A549 (cell line): ENCODE measurements at places on chromosomes 16 and 17. TPM values are rescaled to one million over a fixed set of nuclear protein-coding genes. Genes with fewer than 3 reads are reported as not detected.
A peak's percentile ranks its signal among the peaks of the same experiment; 100 is the strongest.

DNA sequence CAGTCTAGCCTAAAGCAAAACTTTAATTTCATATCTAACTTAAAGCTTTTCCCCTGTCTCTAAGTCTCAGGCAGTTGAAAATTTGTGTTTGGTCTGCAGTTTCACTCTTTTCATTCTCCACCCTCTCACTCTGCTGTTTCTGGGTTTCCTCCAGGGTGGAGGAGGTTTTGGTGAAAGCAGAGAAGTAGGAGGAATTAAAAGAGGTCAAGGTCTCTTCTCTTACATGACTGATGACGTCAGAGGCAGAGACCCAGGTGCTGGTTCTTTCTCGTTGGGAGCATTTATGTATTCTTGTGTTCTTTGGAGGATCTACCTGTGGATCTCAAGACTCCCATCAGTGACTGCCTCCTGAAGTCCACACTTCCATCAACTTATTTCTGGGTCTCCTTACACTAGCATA lies 2.4 kb upstream of the PSMD11 start:
- no peak for DNase-seq

GRCh38 chr17:1182811-1183170 lies 3.0 kb upstream of the ABR start:
- DNase-seq = no peak

DNA sequence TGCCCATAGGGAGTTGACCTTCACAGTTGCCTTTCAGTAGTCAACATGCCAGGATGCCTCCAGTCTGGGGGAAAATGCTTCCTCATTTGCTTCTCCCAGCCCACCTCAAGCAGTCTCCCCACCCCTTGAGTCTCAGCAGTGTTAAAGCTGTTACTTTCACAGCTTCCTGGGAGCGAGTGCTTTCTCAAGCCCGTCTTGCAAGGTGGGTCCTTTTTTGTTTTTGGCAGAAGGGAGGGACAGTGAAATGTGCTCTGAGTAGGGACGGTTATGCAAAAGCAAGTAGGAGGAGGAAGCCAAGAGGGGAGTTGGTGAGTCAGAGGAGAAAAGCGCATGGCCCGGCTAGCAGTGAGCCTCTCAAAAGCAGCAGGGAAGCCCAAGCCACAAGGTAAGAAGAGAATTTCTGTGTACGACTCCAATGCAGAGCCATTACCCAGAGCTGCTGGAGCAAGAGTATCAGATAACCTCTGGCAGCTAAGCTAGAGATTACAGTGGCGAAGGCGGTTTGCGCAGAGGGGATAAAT lies at the start of gene CHST4:
TSS of gene CHST4 (plus strand) at position 316 of the 521 bp plus-strand sequence. CDS start 10,252 bp downstream, outside the sequence.
- peak; percentile 24 for DNase-seq

DNA sequence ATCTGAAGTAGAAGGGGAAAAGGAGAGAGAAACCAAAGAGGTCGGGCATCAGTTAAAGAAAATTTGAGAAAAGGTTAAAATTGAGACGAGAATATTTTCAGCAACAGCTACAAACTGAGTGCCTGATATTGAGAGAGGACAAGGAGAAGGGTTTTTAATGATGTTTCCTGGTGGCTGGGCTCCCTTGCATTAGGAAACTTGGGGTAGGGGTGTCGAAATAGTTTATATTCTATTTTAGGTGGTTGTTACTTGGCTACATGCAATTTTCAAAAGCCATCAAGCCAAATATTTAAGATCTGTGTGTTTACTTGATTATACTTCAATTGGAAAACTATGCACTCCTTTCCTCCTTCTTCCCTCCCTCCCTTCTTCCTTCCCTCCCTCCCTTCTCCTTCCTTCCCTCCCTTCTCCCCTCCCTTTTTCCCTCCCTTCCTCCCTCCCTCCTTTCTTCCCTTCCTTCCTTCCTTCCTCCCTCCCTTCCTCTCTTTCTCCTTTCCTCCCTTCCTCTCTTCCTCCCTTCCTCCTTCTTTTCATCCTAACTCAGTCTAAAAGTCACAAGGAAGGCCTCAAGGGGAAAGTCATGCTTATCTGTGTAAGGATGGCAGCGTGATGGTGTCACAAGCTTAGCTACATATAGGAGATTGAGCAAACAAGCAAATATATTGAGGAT lies 1.8 kb upstream of the APOH start:
- peak; percentile 16 for DNase-seq

DNA sequence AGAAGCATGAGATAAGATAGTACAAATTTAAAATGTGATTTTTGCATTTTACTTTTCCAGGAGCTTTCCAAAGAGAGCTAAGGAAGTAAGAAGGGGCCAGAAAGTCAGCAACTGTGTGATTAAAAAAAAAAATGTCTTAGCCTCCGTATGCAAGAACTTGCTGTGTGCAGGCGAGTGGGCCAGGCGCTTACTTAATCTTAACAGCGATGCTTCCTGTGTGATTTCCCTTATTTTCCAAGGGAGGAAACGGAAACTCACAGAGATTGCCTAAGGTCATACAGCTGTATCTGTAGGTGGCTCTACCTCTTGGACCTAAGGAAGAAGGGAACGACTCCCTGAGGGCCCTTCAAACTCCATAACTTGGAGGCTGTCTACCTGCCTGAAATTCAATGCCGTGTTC lies 11.1 kb downstream of the HS3ST3B1 start:
- no peak for DNase-seq

KRTAP2-3 gene
- 0.10 TPM in 1 of 3 replicates, not detected in the others for polyA plus RNA-seq

PLA2G10 gene
- 0.37 to 0.70 TPM (median 0.38 TPM) in 3 replicates for polyA plus RNA-seq
